ENCODE measurements at places on chromosomes 4 and X.

DNA sequence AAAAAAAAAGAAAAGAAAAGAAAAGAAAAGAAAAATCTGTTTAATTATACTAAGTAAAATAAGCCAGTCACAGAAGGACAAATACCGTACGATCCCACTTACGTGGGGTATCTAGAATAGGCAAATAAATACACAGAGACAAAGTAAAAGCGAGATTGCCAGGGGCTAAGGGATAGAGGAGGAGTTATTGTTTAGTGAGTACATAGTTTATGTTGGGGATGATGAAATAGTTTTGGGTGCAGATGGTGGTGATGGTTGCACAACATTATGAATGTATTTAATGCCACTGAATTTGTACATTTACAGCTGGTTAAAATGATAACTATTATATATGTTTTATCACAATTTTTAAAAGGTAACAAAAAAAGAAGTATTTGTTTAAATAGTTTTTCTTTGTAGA lies 7.1 kb downstream of the CA5B start:
- peak; percentile 51 for DNase-seq

DNA sequence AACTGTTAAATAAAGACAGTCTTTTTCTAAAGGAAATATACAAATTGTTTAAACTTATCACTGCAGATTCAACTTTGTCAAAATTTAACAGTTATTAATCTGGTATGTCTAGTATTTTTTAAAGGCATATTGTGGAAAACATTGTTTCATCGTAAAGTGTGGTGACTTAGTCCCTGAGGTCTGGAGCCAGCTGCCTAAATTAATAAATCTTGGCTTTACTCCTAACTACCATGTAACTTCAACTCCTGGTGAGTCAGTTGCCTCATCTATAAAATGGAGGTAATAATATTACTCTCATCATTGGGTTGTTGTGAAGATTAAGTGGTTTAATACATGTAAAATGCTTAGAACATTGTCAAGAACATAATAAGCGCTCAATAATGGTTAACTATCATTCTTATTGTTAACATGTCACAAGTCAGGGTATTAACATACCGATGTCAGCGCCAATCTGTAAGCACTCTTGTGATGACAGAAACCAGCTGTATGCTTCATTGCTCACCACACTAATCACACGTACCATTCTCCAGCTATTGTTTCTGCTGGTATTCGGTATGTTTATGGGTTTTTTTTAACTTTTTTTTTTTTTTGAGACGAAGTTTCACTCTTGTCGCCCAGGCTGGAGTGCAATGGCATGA lies 14.1 kb upstream of the SMIM43 start:
- DNase-seq = no peak

GRCh38 chr4:773214-773613 lies 52.7 kb downstream of the CPLX1 start:
- DNase-seq = no peak

- no peak for DNase-seq
Measured at GRCh38 chrX:129802863-129803262, 23.1 kb downstream of the SASH3 start.

DNA sequence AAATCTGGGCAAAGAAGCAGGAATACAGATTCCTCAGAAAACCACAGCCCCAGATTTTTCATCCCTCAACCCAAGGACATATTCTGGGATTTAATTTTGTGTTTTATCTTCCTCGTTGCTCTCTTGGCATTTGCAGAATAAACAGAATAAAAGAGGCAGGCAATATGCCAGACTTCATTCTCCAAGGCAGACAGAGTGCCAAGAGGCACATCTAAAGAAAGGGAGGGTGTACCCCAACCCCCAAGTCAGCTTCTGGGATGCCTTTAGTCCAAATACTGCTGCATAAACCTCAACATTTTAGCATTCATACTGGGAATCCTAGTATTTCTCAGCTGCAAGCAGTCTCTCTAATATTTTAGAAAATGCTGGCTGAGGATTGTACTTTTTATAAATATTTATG lies 629.2 kb downstream of the KLHL13 start:
- DNase-seq = no peak

DNA sequence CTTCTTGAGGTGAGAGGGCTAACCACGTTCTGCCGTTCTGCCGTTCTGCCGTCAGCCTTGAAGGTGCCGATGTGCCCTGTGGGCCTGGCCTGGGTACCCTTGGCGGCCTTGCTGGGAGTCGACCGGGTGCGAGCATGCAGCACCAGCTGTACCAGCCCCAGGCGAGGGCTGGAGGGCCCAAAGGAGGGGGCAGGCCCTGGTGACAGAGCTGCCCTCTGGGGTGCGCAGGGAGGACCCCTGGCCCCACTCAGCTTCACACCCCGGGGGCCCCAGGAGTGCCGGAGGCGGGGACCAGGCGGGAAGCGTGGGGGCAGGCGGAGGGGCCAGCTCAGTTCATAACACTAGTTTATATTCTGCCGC lies 22.1 kb downstream of the UVSSA start:
- no peak for DNase-seq

GRCh38 chrX:134547047-134547679 lies 87.2 kb downstream of the HPRT1 start:
- no peak for DNase-seq

DNA sequence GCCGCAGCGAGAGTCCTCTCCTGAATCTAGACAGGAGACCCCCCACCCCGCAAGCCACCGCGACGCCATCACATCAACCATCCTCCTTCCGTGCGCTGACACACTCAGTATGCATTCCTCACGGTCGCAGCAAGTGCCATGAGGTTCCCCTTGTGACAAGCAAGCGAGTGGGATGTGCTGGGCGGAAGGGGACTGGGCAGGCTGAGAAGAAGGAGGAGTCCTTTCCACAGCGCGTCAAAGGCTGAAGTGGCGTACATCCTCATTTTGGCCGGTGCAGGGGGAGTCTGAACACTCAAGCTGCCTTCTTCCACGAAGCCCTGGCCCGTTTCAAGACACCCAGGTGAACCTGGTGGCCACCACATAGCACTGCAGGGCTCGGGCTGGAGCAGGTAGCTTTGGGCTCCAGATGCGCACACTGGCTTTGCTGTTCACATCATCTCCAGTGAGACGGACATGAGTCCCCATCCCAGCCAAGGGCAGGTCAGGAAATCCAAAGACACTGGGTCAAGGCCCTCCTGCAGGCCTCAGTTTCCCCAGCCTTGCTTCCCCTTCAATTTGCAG lies 30.4 kb downstream of the CCNQ start:
- DNase-seq = no peak
